ENCODE measurements at places on chromosomes 5 and 9.

- no peak for DNase-seq
Observed at GRCh38 chr9:109248133-109248581, 72.7 kb downstream of the EPB41L4B start.

DNA sequence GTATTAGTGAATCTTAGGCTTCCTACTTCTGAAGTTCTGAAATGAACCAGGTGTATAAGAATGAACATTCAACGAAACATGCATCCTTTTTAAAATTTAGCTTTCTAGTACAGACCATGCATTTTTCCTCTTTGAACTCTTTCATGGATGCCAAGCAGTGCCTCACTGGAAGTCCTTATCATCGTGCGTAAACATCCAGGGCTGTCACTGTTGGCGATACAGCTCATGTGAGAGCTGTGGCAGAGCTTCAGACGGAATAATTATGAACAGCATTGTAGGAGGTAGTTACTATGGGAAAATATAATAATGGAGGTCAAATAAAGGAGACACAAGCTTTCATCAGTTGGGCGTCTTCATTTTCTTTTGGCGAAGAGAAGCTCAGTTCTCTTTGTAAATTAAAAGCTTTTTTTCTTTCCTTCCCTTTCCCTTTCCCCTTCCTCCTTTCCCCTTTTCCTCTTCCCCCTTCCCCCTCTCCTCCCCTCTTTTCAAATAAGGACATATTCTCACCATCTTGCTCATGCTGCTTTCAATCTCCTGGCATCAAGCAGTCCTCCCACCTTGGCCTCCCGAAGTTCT lies 167.3 kb downstream of the KDM4C start:
- no peak for DNase-seq

- DNase-seq: no peak
Observed at GRCh38 chr9:133167096-133167730, 3.5 kb upstream of the GBGT1 start.

GRCh38 chr5:44932922-44933585 lies 124.3 kb downstream of the MRPS30 start:
- DNase-seq: no peak

GRCh38 chr5:147410496-147411358 lies 99.1 kb downstream of the DPYSL3 start:
- no peak for DNase-seq

GRCh38 chr5:54644226-54644625 lies 126.7 kb downstream of the SNX18 start:
- no peak for DNase-seq

DNA sequence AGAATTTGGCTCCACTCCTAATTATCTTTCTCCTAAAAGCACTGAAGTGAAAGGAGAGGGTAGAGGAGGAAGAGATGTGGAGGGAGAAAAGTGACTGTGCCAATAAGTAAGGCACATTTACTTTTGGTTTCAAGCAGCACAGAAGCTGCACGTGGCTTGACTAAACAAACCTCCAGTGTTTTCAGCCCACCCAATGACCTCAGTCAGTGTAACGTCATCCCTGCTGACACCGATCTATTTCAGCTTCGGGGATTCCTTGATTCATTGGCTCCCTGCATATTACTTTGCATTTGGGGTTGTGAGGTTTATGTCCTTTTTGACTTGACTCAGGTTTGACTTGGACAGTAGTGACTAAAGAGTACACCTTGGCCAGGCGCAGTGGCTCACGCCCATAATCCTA lies 35.6 kb upstream of the NIM1K start:
- no peak for DNase-seq

DNA sequence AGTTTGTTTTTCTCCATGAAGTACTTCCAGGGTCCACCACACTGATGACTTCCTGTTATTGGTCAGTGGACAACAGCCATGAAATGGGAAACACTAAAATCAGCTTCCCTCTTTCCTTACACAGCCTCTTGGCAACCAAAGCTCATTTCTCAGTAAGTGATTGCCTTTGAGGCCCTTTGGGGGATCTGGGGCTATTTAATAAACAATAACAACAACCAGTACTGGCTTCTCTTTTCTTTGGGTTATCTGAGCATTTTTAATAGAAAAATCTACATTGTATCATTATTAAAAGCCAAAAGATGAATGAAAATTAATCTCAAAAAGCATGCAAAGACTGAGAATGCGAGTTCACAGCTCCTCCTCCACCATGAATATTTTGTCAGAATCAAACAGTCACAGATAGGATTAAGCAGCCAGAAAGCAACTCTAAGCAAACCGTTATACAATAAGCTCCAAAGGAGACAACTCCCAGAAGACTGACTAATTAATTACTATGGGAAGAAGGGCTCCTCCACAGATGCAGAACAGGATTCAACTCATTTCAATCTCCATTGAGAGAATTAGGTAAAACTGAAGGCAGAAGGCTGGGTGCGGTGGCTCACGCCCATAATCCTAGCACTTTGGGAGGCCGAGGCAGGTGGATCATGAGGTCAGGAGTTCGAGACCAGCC lies 68.3 kb downstream of the SERINC5 start:
- no peak for DNase-seq

GRCh38 chr5:27875148-27875547 lies 836.8 kb upstream of the CDH9 start:
- no peak for DNase-seq

DNA sequence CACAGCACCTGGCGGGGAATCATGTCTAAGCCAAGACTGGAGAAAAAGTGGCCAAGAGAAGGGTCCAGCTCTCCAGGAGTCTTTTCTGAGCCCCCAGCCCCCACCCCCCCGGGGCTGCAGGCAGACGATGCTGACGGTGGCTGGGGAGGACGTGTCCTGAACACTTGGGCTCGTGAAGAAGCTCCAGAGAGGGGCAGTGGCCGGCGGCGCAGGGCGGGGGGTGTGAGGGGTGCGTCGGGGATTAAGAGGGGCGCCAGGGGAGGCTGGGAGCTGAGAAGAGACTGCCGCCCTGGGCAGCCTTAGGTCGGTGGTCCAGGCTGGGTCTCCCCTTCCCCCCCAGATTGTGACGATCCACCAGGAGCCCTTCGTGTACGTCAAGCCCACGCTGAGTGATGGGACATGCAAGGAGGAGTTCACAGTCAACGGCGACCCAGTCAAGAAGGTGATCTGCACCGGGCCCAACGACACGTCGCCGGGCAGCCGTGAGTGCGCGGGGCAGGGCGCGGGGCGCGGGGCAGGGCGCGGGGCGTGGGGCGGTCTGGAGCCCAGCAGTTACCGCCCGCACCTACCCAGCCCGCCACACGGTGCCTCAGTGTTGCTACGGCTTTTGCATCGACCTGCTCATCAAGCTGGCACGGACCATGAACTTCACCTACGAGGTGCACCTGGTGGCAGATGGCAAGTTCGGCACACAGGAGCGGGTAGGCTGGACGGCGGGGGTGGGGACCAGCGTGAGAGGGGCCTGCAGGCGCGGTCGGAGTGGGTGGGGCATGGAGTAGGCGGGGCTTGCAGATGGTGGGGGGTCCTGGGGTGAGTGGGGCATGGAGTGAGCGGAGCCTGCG lies 8.9 kb downstream of the LRRC26 start:
- no peak for DNase-seq

- DNase-seq: peak; percentile 26
Observed at GRCh38 chr9:135085830-135086546, 1.5 kb upstream of the OLFM1 start.

GRCh38 chr9:105485131-105485530 lies 37.3 kb downstream of the FSD1L start:
- no peak for DNase-seq

GRCh38 chr5:124839371-124839998 lies 93.0 kb upstream of the ZNF608 start:
- no peak for DNase-seq

GRCh38 chr9:71509054-71509453 lies 259.3 kb downstream of the CEMIP2 start:
- DNase-seq: no peak

- DNase-seq: no peak
Observed at GRCh38 chr9:15333376-15333881, 26.4 kb upstream of the TTC39B start.

DNA sequence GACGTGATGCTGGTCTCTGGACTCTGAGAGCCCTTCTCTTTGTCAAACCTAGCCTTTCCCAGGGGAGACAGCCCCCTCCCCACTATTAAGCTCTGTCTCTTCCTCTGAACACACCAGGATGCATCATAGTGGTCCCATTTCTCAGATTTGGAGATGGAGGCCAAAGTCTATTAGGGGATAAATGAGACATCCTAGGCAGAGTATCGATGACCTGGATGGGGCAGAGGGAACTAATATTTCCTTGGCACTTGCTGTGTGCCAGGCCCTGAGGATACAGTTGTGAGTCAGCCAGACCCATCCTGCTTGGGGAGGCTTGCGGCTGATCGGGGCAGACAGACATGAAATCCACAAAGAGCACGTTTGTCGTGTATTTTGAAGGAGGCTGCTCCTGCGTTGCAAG lies 5.2 kb downstream of the DNM1 start:
- DNase-seq: no peak

- DNase-seq: no peak
Observed at GRCh38 chr9:105054491-105054890, 126.5 kb upstream of the ABCA1 start.

- DNase-seq: no peak
Observed at GRCh38 chr9:135485832-135486231, 6.2 kb downstream of the PPP1R26 start.

- no peak for DNase-seq
Observed at GRCh38 chr9:6506571-6506970, 93.6 kb downstream of the UHRF2 start.

GRCh38 chr5:91101600-91102379 lies 281.3 kb downstream of the ARRDC3 start:
- no peak for DNase-seq

DNA sequence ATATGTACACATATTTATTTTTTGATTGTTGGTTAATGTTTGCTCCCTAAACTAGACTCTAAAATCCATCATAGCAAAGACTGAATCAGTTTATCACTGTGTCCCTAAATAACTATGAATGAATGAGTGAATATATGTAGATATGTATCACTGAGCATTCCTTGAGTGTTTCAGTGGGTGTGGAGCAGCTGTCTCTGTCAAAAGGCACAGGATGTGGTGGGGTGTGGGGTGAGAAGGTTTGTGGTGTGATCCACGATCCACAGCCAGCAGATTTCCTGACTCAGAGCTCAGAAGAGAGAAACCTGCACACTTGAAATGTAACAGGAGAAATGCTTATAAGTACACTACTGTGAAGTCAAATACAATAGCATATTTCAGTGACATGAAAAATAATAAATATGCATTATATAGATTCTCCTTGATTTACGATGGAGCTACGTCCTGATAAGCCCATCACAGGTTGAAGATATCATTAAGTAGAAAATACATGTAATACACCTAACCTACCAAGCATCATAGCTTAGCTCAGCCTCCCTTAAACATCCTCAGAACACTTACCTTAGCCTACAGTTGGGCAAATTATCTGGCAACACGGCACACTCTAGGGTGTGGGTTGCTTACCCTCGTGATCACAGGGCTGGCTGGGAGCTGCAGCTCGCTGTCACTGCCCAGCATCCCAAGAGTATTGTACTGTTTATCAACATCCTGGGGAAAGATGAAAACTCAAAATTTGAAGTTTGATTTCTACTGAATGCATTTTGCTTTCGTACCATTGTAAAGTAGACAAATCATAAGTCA lies 287.0 kb downstream of the GAS1 start:
- no peak for DNase-seq

DNA sequence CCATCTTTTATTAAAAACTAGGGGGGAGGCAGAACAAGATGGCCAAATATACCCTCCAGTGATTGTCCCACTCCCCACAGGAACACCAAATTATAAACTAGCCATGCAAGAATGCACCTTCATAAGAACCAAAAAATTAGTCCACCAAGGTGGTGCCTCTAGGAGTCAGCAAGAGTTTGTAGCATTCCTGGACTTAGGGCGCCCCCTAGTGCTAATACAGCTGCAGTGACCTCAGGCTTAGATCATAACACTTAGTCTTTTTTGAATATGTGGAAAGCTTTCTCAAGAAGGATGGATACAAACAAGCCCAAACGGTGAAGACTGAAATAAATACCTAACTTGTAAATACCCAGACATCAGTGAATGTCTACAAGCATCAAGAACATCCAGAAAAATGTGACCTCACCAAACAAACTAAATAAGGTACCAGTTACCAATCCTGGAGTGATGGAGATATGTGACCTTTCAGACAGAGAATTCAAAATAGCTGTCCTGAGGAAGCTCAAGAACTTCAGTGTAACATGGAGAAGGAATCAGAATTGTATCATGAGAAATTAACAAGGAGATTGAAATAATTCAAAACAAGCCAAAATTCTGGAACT lies 19.3 kb downstream of the PPIP5K2 start:
- peak; percentile 51 for DNase-seq

- DNase-seq: no peak
Observed at GRCh38 chr5:30458681-30459080, 734.8 kb upstream of the CDH6 start.

GRCh38 chr9:122084026-122084675 lies 9.0 kb downstream of the TTLL11 start:
- no peak for DNase-seq

DNA sequence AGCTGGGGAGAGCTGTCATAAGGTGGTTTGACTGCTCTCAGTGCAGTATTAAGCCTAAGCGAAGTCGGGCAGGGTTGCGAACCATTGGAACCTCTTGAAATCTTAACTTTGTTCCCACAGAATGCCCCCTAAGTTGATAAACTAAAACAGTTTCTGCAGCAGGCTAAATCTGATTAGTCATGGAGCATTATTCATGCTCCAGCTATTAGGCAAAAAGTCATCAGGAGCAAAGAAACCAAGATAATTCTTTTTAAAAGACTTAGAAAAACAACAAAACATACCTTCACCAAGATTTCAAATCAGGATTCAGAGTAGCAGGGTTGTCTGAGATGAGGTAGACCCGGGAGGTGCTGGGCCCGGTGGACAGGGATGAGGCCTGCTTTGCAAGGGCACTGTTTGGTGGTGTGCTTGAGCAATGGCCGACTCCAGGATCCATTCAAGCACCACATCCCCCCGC lies 69.9 kb upstream of the PLPP1 start:
- DNase-seq: no peak

DNA sequence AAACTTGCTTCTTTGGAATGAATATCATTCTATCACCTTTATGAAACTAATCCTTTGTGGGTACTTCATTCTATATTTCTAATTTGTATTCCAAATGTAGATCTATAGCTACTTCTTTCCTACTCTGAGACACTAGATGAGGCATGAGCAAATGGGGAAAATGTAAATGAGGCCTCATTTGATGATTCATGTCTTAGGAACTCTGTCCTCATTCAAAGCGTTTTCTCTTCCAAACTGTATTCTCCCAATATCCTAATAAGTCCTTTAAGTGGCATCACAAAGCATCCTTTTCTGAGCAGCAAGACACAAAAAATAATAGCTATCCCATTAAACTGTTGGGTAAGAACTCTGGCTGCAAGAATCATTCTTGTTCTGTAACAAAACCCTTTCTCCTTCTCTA lies 56.1 kb downstream of the TTLL11 start:
- DNase-seq: no peak

Measured in CMK (cell line).